ENCODE measurements at places on chromosomes 2 and 18. TPM values are rescaled to one million over a fixed set of nuclear protein-coding genes. Genes with fewer than 3 reads are reported as not detected.
A peak's percentile ranks its signal among the peaks of the same experiment; 100 is the strongest.

IL1RL1 gene
- total RNA-seq = not detected

PSMD1 gene
- total RNA-seq = 85.5 TPM

ERLEC1 gene
- total RNA-seq = 41.7 TPM

KCNE4 gene
- 2.5 TPM for total RNA-seq

CD8A gene
- total RNA-seq = 0.34 TPM

DNA sequence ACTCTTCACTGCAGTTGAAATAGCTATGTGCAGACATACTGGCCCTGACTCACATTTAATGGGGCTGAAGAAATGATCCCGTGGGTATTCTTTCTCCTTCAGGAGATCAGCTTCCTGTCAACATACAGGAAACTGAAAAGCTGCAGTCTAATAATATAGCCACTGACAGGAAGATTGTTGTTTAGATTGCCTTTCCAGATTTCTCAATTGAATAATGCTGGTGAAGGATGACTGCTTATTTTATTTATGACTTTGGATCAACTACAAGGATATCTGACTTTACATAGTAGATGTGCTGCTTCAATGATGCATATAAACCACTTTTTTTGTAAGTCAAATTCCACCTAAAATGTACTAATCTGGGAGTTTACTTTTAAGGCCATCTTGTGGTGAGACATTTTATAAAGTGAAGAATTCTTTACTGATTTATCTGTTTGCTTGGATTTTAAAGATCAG lies 93.4 kb upstream of the MAP4K3 start:
- H3K36me3 ChIP-seq = no peaks in the 10 kb centered on the region
- no peaks in the 10 kb centered on the region for H3K27me3 ChIP-seq
- H3K4me1 ChIP-seq = peaks cover 19% of the 10 kb centered on the region
- no peak overlapping the region for H3K27ac ChIP-seq
- H3K4me3 ChIP-seq = no peak overlapping the region

GRCh38 chr2:106284255-106284654 lies 90.2 kb upstream of the UXS1 start:
- DNase-seq = no peak
- peaks cover 52% of the 10 kb centered on the region for H3K4me1 ChIP-seq
- H3K4me3 ChIP-seq = no peak overlapping the region

DNA sequence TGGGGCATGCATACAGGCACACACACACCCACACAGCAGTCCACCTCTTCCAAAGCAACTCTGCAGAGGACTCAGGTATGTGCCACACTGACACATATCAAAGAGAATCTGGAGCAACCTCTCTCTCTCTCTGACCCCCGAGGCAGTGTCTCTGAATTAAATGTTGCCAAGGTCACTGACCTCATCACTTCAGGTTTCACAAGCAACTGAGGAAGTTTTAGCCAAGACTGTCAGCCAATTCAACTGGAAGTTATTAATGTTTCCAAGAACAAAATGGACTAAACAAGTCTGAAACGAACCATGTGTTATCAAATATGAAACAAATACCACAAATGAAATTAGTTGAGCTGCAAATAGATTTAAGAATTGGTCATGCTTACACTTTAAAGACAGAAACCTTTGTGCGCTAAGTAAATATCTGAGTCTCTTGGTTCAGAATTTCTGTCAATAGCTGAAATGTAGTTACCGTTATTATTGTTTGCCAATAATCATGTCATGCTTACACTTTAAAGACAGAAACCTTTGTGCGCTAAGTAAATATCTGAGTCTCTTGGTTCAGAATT lies 86.1 kb downstream of the SLC25A12 start:
- H3K4me3 ChIP-seq = no peak overlapping the region
- peaks cover 19% of the 10 kb centered on the region for H3K4me1 ChIP-seq
- DNase-seq = no peak
- no peaks in the 10 kb centered on the region for H3K27me3 ChIP-seq

DNA sequence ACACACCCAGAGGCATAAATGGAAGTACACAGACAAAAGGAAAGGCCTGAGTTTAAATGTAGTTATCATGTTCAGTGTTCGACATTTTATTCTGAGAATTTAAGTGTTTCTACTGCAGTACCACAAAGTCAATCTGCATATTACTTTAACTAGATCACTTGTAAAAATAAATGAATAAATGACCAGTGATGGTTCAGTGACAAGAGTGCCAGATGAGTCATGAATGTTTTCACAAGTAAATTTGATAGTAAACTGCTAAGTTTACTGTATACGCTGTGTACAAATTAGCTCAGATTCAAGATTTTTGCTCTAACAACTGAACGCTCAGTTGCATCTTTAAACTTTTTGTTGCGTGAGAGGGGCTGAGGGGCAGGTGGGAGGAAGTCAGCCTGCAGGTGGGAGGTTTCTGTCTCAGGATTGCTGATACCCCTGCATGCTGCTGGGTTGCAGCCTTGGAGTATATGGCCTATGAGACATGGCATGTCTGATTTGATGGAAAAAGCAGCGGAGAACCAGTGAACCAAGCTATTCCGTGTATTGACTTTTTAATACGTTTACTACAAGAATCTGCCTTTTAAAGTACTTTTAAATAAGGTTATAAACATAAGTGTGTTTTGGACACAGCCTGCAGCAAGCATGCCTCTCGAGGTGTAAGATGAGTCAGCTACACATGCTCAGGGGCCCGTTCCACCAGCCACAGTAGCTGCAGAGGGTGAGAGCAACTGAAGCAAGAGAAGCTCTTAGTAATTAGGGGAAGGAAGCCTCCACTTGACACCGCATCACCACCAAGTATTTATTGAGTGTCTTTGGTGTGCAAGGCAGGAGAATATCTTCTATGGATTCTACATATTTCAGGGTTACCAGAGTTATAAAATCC lies 245.1 kb downstream of the NEDD4L start:
- H3K27ac ChIP-seq = peak overlapping the region; percentile 38
- H3K4me3 ChIP-seq = no peak overlapping the region
- H3K4me1 ChIP-seq = peaks cover 36% of the 10 kb centered on the region
- peaks cover 4% of the 10 kb centered on the region for H3K36me3 ChIP-seq

DNA sequence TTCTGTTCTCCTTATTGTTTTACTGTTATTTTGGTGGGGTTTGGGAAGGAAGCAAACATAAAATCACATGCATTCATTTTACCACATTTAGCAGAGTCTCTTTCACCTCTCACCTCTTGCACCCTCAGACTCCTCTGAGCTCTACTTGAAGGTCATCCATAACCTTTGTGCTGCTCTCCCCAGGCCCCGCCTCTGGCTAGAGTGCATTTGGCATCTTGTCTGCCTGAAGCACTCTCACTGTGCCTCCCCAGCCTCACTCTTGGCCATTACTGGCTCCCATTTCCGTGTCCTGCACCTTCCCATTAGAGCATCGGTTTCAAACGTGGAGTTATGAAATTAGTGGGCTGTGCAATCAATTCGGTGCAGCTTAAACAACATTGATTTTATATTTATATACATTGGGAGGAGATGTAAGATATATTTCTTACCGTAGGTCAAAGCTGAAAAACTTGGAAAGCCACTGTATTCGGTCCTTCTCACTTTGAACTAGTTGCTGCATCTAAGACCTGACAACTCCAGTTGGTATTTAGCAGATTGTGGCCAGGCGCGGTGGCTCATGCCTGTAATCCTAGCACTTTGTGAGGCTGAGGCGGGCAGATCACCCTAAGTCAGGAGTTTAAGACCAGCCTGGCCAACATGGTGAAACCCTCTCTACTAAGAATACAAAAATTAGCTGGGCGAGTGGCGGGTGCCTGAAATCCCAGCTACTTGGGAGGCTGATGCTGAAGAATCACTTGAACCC lies 6.9 kb upstream of the ZFAND2B start:
- H3K27me3 ChIP-seq = peaks cover 18% of the 10 kb centered on the region
- no peak for DNase-seq
- H3K27ac ChIP-seq = no peak overlapping the region
- H3K36me3 ChIP-seq = no peaks in the 10 kb centered on the region

GRCh38 chr2:170680172-170680941 lies 34.8 kb upstream of the SP5 start:
- H3K36me3 ChIP-seq = no peaks in the 10 kb centered on the region
- peaks cover 16% of the 10 kb centered on the region for H3K4me1 ChIP-seq
- no peaks in the 10 kb centered on the region for H3K27me3 ChIP-seq
- H3K4me3 ChIP-seq = no peak overlapping the region
- peak overlapping the region; percentile 5 for H3K27ac ChIP-seq

DNA sequence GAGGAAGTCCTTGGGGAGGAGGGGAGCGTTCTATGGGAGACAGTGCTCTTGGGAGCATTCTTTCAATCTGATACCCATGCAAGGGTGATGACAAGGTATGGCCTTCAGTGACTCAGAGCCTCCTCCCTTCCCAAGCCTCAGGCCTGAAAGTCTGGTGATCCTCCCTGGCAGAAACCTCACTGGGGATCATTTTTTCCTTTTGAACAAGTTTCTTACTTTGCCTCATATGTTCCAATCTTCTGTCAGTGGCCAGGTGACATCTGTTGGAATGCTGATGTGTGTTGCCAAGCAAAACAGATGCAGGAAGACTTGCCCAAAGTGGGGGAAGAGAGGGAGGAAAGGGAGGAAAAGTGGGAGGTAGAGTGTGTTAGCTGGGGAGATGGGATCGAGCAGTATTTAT lies 224.8 kb downstream of the NEDD4L start:
- H3K27me3 ChIP-seq = no peaks in the 10 kb centered on the region
- peaks cover 48% of the 10 kb centered on the region for H3K4me1 ChIP-seq
- peak overlapping the region; percentile 91 for H3K27ac ChIP-seq
- peak overlapping the region; percentile 67 for H3K4me3 ChIP-seq
- DNase-seq = no peak

- no peaks in the 10 kb centered on the region for H3K36me3 ChIP-seq
- H3K4me1 ChIP-seq = peaks cover 6% of the 10 kb centered on the region
- H3K27ac ChIP-seq = no peak overlapping the region
- H3K27me3 ChIP-seq = no peaks in the 10 kb centered on the region
Measured at GRCh38 chr2:190782264-190782663, 98.4 kb upstream of the GLS start.

DNA sequence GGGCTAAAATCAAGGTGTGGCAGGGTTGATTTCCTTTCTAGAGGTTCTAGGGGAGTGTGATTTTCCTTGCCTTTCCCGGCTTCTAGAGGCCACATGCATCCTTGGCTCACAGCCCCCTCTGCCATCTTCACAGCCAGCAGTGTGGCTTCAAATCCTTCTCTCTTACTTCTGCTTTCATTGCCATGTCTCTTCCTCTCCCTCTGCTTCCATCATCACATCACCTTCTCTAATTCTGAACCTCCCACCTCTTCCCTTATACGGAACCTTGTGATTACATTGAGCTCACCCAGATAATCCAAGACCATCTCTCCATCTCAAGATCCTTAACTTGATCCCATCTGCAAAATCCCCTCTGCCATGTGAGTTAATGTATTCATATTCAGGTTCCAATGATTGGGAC lies 56.2 kb upstream of the RMDN2 start:
- H3K36me3 ChIP-seq = no peaks in the 10 kb centered on the region
- H3K27me3 ChIP-seq = peaks cover 25% of the 10 kb centered on the region
- no peak overlapping the region for H3K4me3 ChIP-seq
- H3K4me1 ChIP-seq = peaks cover 32% of the 10 kb centered on the region

DNA sequence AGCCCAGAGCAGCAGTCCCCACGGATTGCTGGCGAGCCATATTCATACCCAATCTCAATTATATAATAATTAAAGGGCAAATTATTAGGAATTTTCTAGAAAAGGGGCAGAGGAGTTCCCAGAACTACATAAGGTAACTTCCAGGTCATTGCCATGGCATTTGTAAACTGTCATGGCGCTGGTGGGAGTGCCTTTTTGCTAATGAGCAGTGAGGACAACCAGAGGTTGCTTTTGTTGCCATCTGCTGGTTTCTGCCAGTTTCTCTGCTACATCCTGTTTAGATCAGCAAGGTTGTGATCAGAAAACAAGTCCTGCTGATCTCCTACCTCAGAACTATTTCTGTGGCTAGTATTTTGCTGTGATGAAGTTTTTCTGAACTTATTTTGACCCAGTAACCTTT lies 159.8 kb upstream of the PIEZO2 start:
- H3K4me3 ChIP-seq = no peak overlapping the region
- H3K36me3 ChIP-seq = no peaks in the 10 kb centered on the region
- no peak overlapping the region for H3K27ac ChIP-seq

GRCh38 chr2:127047054-127047453 lies 59.9 kb downstream of the BIN1 start:
- no peak for DNase-seq
- H3K4me3 ChIP-seq = no peak overlapping the region
- no peak overlapping the region for H3K27ac ChIP-seq

DNA sequence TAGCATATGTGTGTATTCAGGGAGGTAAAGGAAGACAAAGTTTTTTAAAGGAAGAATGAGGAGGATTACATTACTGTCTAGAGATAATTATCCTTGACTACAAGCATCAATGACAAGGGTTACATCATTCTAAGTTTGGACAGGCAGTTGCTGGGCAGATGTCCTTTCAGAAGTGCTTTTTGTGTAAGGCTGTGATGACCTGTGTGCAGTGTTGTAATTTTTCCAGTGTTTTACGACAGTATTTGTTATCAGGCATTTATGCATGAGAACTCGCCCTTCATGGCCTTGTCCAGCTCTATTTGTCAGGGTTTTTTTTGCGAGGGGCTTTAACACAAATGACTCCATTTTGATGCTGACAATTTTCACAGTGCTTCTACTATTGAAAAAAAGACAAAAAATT lies 658.3 kb upstream of the NXPH2 start:
- H3K27me3 ChIP-seq = no peaks in the 10 kb centered on the region
- H3K36me3 ChIP-seq = no peaks in the 10 kb centered on the region
- H3K4me1 ChIP-seq = no peaks in the 10 kb centered on the region

- no peak overlapping the region for H3K27ac ChIP-seq
- peaks cover 2% of the 10 kb centered on the region for H3K27me3 ChIP-seq
- DNase-seq = no peak
- no peaks in the 10 kb centered on the region for H3K36me3 ChIP-seq
- no peak overlapping the region for H3K4me3 ChIP-seq
Measured at GRCh38 chr2:223008162-223008561, 43.8 kb upstream of the KCNE4 start.

DNA sequence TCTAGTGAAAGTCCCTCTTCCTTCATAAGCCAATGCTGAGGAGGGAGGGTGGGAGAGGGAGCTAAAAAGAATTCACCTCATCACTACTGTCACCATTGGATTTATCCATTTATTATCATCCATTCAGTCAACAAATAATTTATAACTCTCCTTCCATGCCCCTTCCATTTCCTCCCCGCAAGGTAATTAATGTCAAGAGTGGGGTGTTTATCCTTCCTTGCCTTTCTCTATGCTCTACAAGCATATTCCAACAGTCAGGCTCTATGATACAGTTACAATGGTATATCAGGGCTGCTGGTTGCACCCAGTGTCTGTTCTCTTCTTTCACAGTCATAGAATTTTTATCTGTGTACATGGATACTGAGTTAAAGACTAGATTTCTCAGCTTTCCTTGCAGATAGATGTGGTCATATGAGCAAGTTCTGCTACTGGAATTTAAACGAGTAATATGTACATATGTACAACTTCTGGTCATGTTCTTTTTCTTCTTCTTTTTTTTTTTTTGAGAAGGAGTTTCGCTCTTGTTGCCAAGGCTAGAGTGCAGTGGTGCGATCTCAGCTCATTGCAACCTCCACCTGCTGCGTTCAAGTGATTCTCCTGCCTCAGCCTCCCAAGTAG lies 5.1 kb upstream of the MFSD6 start:
- H3K4me3 ChIP-seq = no peak overlapping the region
- no peaks in the 10 kb centered on the region for H3K27me3 ChIP-seq
- no peak overlapping the region for H3K27ac ChIP-seq
- no peaks in the 10 kb centered on the region for H3K36me3 ChIP-seq
- no peak for DNase-seq

GRCh38 chr2:118992740-118993391 lies 50.9 kb downstream of the MARCO start:
- H3K4me1 ChIP-seq = no peaks in the 10 kb centered on the region
- H3K27me3 ChIP-seq = peaks cover 9% of the 10 kb centered on the region
- DNase-seq = peak; percentile 42

- H3K4me3 ChIP-seq = peak overlapping the region; percentile 87
- H3K36me3 ChIP-seq = no peaks in the 10 kb centered on the region
- DNase-seq = no peak
- peaks cover 6% of the 10 kb centered on the region for H3K4me1 ChIP-seq
- peaks cover 57% of the 10 kb centered on the region for H3K27me3 ChIP-seq
Measured at GRCh38 chr2:157627594-157628476, 829 bp downstream of the ACVR1C start.

Measured in type B pancreatic cell (in vitro differentiated cells).